ENCODE measurements at places on chromosomes 7 and 10.

DNA sequence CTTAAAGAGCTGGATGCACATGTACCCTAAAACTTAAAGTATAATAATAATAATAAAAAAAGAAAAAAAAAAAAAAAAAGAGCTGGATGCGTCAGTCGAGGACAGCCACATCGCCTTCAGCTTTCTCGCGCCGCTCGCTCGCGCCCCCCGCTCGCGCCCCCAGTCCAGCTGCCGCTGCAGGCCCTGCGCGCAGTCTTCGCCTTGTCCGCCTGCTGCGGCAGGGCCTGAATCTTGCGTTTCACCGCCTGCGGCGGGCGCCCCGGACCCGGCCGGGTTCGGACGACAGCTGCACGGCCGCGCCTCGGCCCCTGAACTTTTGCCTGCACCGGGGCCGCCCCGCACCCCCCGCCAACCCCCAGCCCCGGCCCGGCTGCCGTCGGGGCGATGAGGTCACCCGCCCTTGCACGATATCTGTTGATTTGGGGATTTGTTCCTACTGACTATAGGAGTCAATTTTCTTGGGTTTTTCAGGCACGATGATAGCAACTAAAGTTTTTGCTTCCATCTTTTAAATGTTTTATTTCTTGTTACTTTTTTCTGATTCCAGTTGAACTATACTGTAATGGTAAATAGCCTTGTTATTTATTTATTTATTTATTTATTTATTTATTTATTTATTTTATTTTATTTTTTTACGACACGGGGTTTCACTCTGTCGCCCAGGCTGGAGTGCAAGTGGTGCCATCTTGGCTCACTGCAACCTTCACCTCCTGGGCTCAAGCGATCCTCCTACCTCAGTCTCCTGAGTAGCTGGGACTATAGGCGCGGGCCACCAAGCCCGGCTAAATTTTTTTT is 33.5 kb upstream of the CPN1 start:
- DNase-seq = no peak

- DNase-seq = no peak
Measured at GRCh38 chr10:29806350-29806788, 171.6 kb upstream of the SVIL start.

- no peak for DNase-seq
Measured at GRCh38 chr7:30931929-30932540, 20.4 kb downstream of the AQP1 start.

DNA sequence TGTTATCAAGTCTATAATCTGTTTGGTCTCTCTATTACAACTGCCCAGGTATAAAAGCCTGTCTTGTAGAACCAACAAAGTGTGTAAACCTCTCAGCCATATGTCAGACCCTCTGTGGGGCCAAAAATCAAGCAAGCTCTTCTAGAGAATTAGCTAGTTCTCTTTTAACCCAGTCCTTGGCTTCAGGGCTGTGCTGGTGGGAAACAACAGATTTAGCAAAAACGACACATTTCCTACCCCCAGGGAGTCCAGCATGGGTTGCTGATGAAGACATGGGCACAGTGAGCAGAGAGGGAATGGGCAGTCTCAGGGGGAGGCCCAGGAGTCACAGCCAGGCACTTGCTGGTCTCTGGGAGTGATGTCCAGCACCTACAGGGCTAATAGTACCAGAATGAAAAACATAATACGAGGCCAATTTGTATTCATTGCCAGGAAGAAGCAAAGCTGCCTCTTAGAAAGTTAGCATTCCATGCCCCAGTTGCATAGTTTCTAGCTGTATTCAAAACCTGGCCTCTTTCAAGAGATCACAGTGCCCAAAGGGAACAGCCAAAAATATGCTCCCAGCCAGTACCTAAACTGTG is 80.1 kb downstream of the FRMD4A start:
- no peak for DNase-seq

DNA sequence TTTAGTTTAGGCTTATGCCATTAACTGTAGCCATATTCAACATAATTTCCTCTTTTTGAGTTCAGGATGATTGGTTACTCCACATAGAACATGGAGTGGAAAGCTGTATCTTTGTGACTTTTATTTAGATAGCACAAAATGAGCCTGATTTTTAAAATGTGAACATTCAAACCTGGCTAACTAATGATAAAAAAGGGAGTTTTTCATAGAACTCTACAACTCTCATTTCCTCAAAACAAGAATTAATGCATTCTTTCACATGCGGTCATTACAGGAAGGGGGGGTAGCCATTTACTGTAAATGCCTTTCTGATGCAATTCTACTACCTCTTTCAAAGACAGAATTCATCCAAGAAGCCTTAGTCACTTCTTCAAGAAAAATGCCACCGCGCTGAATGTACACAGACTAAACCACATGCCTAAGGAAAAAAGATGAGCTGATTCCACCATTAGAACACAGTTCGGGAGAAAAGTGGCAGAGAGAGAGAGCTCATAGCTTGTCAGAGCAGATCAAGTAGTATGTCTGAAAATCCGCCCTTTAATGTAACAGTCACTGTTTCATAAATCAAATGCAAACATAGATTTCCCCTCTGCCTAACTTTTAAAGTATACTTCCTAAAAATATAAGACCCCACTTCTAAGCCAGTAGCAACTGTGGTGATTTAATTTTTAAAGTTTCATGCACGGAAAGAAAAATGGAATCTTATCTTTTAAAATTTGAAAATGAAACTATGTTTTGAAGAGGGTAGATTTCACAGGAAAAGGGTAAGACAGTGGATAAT is 226.4 kb upstream of the KLF14 start:
- no peak for DNase-seq

GRCh38 chr7:66627151-66627681 is 1.5 kb upstream of the KCTD7 start:
- DNase-seq = no peak

- DNase-seq = no peak
Measured at GRCh38 chr10:34520084-34520483, 295.0 kb downstream of the PARD3 start.

DNA sequence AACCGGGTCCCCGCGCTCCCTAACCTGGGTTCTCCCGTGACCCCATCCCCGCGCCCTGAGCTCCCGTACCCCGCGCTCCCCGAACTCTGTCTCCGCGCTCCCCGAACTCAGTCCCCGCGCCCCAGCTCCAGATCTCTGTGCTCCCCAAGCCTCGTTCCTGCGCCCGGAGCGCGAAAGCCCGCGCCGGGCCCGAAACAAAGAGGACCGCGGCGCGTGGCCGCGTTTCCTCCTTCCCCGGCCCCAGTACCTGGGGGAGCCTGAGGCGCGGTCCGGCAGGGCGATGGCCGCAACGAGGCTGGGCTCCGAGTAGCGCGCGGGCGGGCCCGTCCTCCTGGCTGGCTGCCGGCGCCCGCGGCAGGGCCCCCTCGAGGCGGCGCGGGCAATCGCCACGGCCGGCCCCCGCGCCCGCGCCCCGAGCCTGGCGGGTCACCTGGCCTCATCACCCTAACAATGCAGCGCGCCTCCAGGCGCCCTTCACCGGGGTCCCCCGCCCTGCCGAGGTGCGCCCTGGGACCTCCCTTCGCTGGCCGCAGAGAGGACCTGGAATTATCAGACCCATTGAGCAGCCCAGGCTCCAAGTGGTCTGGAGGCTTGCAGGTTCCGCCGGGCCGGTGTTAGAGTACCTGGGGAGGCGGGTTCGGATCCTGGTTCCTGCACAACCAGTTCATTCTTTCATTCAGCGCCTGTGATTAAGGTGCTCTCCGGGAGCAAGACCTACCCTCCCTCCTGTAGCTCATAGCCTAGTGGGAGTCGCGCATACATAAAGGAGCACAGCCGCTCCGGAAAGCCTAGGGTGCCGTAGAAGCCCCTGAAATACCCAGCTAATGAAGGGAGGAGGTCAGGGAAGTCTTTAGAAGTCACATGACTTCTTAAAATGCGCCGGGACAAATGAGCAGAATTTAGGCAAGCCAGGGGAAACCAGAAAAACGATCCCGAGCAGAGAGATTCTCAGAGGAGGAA is at the start of gene TNS3:
Gene TNS3, minus strand, starts transcription at position 308 of the 960 bp plus-strand sequence. CDS start 142,475 bp downstream, outside the sequence.
- DNase-seq = no peak

DNA sequence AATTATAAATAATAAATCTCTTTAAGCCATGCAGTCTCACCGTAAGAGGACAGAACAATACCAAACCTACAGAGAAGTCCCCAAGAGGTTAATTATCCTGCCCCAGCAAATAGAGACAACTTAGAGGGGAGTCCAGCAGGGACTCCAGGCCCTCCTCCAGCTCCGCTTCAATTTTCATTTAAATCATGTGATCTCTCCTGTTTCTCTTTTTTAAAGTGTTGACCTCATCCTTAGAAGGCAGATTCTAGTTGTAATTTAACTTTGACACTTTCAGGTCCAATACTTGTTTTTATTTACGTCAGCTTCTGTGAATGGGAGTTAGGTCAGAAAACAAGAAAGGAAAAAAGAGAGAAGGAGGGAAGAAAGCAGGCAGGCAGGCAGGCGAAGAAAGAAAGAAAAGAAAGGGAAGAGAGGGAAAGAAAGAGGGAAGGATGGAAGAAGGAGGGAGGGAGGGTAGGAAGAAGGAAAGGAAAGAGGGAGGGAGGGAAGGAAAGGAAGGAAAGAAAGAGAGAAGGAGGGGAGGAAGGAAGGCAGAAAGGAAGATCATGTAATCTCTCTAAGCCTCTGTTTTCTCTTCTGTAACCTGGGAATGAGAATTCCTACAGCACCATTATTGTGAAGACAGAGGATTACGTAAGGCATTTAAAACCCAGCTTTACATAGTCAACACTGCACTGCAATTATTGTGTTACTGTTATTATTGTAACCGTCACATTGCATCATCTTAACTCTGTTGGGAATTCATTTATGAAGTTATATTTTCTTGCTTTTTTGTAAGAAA is 227.7 kb downstream of the SKIDA1 start:
- DNase-seq = no peak

GRCh38 chr10:103666087-103666761 is 172.7 kb downstream of the NEURL1 start:
- DNase-seq = no peak

DNA sequence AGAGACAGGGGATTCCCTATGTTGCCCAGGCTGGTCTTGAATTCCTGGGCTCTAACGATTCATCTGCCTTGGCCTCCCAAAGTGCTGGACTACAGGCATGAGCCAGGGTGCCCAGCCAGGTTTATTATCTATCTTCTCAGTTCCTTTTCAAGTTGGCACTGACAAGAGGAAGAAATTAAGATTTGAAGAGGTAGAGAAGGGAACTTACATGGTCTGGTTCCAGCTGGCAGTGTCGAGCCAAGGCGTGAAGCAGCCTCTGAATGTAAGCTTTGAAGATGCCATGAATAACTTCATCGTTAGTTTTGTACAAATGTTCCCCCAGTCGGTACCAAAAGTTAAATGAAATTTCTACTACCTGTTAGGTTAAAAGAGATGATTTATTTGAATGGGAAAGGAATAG is 57.7 kb downstream of the TNPO3 start:
- DNase-seq = no peak

DNA sequence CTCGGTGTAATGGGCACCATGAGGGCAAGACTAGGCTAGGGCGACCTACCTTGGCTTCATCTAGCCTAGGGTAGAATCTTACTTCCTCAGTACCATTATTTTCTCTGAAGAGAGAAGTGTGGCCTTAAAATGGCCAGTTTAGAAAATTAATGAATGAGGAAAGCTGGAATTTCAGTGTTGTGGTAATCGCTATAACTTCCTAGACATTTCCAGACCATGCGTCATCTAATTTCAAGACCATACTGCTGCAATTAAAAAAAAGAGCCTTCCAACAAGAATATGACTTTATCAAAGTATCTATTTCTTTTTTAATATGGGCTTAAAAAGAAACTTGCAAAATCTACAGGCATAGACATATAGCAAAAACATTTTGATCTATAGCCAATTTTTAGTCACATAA is 68.5 kb downstream of the CPVL start:
- no peak for DNase-seq

DNA sequence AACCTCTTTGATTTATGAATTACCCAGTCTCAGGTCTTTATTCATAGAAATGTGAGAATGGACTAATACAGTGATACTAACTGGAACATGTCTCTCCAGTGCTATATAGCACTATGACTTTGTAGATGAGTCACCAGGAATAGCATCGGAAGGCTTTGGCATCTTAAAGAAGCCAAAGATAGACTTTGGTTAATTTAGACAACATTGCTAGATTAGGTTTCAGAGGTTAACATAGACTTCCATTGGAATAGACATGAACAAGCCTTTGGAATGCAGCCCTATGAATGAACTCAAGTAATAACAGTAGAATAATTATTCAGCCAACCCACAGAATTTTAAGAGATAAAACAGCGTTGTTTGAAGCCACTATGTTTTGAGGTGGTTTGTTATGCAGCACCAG is 169.2 kb downstream of the HGF start:
- no peak for DNase-seq

DNA sequence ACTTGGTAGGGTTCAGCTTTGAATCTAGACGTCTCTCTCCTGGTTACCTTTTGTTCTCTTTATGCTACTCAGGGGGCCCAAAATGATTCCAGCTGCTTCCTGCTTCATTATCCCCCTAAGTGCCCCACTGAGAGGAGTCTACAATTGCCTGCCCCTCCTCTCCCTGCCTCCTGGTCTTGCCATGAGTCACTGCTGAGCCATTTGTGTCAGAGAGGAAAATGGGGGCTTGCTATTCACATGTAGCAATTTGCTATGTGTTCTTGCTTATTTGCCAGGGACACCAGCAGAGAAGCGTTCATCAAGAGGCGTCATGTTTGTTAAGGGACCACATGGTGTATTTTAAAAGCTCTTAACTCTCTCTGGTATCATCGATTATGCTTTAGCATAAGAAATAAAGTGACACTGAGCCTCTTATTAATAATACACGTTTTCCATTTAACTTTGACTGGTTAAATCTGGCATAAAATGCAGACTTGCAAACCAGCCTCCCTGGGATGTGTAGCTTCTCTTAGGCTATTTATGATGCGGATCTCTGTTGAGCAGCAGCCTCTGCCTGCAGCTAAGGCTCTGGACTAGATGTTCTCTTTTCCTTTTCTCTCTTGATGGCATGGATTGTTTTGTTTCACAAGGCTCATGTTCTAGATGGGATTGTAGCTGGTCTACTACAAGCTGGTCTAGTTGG is 239.3 kb downstream of the AUTS2 start:
- DNase-seq = no peak

GRCh38 chr10:132298038-132298881 is 9.5 kb downstream of the STK32C start:
- DNase-seq = no peak

DNA sequence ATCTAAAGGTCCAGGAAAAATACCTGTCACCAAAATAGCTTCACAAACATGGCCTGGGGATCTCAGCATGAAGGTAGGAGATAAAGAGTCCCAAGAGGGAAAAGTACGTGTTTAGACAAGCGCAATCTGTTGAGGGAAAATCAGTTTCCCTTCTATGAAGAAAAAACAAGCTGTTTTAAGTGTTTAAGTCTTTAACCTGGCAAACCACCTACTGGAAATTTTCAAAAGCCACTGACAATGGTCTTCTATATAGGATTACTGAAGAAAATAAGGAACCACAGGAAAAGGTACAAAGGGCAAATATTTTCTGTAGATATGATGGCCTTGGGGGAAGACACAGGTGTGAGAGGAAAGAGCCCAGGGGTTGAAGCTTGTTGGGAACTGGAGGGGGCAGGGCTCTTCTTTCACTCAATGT is 21.2 kb downstream of the ALDH18A1 start:
- no peak for DNase-seq

Data from stimulated activated CD4-positive, alpha-beta T cell treated with anti-CD3 and anti-CD28 coated beads, Interleukin-12 subunit alpha, Interleukin-12 subunit beta, amount 100 ng/mL, for 24 hours (primary cell).